ENCODE measurements at places on chromosomes 2 and 18.

- no peak for DNase-seq
Measured at GRCh38 chr2:241540771-241541561, 17.6 kb upstream of the BOK start.

GRCh38 chr2:165239230-165239629, at the start of gene SCN2A:
TSS of gene SCN2A (plus strand) at chr2:165239414. CDS start at chr2:165295824, 56,410 bp downstream.
- no peak for DNase-seq

DNA sequence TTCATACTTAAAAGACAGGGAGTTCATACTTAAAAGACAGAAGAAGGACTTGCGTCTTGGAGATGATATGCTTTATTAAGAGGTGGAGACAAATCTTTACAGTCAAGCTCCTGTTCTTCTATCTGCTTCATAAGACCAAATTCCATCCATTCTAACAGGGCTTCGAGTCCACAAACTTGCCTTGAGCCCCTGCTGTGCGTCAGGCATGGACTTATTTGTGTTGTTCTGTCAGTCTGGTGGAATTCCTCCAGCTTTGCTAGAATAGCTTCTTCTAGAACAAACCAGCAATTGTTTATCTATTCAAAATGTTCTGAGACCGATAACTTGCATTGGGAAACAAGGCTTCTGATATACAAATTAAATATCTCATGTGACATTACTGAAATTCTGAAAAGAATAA, 73.9 kb upstream of the SOX11 start:
- DNase-seq = no peak

DNA sequence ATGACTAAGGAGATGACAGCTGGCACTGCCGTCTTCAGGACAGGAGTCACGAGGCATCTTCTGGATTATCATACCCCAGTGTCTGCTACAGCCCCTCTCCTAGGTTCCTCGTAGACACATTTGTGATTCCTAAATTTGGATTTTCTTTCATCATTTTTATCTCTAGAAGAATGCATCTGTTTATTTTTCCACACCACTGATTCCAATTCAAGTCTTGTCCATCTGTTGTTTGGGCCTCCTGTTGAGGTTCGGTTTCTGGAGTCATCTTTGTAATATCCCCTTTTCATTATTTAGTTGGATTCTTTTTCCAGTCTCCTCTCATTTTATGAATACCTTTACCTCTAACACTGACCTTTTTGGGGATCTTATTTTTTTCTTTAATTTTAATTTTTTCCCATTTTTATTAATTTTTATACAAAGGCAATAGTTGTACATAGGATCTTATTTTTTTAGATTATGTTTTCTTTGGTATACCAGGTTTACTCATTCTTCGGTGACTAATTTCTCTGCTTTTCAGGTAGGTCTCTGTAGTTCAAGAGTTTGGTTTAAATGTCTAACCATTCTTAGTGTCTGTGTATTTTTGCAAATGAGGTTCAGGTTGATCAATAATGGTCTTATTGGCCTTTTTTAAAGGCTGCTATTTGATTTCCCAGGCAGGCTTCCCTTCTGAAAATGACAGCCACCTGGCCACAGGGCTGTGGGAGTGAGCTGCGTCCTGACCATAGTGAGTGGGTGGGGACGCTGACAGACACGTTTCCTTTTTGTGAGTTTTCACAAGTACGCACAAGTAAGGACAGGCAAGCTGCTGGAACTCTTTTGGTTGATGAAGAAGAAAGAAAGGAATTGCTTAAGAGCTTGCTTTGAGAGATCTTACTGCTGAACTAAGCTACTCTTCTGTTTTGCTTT, 34.5 kb downstream of the FARP2 start:
- no peak for DNase-seq

- no peak for DNase-seq
Measured at GRCh38 chr18:77380695-77381094, 131.0 kb downstream of the GALR1 start.

DNA sequence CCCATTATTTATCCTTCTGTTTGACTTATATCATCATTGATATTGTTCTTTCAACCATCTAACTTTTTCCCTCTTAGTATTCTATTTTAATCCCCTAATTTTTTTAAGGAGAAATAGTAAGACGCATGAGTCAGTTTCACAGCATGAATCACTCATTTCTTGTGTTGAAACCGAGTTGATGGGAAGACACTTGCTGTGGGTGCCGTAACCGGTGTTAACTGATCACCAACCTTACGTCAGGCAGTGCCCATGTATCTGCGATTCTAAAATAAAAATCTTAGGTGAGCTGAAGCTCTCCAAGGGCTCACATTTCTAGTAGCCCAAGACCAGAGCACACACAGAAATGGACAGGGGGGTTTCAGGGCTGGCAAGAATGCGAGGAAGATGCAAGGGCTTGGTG, 348.1 kb downstream of the GALR1 start:
- DNase-seq = no peak

DNA sequence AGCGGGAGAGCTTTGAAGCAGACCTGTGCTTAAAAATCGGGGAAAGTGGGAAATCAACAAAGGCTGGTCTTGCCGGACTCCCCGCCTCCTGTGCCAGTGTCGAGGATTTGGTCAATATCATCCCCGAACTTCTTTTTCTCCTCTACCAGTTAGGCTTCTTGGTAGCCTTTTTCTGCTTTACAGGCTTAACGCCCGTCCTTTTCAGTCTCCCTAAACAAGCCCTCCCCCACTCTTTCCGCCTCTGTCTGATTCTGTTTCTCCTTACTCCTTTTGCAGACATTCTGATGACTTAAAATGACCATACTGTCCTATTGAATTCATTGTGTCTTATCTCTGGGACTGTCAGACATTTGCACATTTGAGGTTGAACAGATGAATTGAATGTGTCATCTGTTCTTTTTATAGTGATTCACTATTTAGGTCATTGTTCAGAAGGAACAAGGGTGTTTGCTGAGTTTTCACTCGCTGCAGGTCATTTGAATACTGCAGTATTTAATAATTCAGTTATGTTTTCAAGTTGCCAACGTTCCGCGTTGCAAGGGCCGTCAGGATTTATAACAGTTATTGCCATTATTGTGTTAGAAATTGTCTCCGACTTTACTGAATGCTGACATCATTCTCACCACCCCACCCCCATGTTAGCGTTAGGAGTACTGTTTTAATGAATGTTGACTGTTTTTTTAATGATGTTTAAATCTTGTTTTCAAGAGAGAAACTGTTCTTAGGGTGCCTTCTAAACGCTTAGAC, 1.1 kb downstream of the ITGAV start:
- DNase-seq = no peak

- DNase-seq = peak; percentile 4
Measured at GRCh38 chr2:191676790-191677645, 918 bp upstream of the NABP1 start.

DNA sequence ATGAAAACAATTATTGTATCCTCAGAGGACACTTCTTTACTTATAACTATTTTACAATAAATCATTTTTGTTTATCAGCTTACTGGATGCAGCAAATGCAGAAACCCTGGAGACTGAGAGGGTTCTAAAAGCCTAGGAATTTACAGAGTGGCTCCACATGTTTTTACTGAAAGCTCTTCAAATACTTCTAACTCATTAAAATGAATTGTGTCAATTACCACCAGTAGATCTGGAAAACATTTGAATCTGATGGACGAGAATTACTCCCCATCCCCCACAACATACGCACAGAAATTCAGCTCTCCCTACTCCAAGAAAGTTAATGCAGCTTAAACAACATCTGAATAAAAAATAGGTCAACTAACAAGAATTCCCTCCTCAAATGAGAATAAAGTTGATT, 319.8 kb upstream of the FIGN start:
- DNase-seq = no peak

DNA sequence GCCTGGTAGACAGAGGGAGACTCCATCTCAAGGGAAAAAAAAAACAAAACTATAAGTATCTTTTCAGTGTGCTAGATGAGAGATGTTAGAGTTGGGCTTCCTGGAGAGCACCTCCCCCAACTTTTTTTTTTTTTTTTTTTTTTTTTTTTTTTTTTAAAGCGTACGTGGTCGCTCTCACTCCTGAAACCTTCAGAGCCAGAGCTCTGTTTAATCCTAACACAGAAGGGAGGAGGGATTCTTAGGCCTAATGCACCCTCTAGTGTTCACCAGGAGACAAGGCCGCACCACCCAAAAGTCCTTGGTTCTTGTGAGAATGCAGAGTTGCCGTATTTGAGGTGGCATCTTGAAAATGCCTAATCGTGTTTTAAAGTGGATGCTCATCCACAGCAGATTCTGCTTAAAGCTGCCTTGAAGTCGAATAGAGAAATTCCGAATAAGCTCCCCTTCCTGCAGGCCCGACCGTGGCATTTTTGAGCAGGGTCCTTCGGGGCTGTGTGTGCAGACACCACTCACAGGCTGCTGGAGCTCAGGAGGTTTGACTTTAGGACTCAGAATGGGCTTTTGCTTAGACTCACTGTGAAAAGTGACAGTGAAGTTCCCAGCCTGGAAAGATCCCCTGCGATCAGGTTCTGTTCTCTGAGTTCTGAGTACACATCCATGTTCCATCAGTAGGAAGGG, 252.6 kb downstream of the AGAP1 start:
- no peak for DNase-seq

- DNase-seq = no peak
Measured at GRCh38 chr2:26243470-26244308, 743 bp downstream of the HADHA start.

DNA sequence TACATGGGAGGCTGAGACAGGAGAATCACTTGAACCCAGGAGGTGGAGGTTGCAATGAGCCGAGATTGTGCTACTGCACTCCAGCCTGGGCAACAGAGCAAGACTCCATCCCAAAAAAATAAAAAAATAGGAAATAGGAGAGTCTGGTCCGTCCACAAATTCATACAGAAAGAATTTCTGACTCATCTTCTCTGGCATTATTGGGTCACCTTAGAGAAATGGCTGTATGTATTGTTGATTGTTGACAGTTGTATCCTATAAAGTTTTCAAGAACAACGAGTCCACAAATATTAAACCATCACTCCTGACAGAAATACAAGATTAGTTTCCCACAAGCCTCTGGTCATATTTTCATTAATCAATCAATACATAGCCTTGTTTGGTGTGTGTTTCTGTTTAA, 20.4 kb downstream of the RBM43 start:
- no peak for DNase-seq

DNA sequence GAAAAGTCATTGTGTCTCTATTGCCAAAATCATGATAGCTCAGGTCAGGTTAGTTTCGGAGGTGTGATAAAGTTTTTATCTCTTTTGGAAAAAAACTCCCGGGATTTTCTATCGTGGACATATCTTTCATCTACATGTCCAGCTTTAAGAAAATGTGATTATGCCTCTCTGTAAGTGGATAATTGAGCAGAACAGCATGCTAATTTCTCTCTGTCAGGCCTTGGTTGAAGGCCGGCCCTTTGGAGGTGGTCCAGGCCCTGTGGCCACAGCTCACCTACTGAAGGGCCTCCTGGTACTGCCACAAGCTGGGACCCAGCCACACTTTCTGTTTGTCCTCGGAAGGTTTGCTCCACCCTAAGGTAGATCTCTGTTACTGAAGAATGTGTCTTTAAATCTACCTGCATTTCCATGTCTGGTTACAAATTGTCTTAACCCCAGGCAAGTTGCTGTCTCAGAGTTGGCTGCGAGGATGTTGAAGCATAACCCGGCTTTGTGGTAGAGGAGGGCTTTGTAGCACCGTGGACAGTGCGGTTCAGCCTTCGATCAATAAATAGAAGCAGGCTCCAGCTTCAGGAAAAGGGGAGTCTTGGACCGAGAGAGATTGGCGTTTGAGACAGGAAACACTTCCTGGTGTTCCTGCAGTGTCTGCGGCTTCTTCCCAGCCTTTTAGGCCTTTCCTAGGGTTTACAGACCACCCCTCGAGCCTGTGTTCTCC, 25.5 kb downstream of the TCF7L1 start:
- DNase-seq = no peak

DNA sequence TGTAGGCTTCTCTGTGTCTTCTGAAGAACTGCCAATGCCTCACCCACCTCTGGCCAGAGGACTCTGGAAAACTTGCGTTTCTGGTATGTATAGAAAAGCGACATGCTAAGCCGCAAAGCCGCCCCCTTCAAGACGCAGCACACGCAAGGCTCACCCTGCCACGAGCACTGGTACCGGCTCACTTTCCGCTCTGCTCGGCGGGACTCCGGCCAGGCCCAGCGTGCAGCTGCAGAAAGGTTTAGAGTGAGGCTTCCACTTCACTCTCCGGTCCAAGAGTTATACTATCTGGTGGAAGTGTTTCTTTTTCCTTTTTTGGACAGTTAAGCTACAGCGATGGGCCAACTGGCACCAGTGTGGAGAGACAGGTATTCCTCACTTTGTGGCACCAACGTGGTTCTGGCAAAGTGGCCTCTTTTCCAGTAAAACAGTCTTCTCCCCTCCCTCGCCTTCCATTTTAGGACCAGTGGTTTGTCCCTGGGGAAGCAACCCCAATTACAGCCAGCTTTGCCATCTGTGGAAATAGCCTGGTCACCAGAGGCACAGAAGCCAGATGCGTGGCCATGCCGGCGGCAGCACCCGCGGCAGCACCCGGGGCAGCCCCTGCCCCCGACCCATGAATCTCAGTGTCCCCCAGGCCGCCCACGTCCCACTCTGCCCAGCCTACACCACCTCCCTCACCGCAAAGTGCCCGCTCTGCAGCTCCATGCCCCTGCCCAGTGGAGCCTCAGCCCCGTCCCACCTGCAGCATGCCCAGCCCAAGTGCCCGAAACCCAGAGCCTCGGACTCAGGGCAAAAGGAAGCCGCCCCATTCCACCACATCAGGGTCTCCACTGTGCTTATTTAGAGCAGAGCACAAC, 91.6 kb upstream of the CTDP1 start:
- no peak for DNase-seq

DNA sequence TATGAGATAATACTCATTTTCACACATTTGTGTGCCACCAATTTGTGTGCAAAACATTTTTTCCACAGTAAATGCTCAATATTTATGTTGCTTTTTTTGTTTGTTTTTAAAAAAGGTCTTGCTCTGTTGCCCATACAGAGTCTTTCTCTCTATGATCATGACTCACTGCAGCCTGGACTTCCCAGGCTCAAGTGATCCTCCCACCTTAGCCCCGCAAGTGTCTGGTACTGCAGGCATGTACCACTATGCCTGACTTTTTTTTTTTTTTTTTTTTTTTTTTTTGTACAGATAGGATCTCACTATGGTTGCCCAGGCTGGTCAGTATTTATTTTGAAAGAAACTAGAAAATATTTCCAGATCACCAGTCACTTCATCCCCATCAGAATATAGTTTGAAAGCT, 297.8 kb upstream of the GYPC start:
- DNase-seq = no peak

- DNase-seq = no peak
Measured at GRCh38 chr18:63152096-63152495, 167.5 kb downstream of the BCL2 start.

DNA sequence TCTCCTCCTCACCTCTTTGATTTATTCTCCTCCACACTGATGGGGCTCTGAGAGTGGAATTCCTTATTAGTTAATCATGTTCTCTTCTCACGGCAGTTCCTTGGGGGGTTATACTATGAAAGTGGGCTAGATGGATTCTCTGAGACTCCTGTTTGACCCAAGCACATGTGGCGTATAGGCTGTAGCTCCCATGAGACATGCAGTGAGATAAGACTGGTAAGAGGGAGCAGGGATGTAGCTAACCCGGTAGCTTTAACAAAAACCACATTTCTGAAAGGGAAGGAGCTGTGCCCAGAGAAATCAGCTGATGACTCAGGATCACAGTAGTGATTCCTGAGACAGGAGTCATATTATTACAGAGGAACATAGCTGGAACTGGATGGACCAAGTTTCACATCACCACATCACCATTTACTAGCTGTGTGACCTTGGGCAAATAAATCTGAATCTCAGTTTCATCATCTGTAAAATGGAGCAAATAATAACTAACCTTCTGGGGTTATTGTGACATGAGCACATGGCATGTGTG, 82.9 kb downstream of the CRIM1 start:
- no peak for DNase-seq

Data from NCI-H524 treated with DMSO at 0.1 percent for 48 hours (cell line).